ENCODE measurements at places on chromosomes 5 and 9.

GRCh38 chr5:20105915-20106314 is 117.9 kb upstream of the CDH18 start:
- DNase-seq = no peak

DNA sequence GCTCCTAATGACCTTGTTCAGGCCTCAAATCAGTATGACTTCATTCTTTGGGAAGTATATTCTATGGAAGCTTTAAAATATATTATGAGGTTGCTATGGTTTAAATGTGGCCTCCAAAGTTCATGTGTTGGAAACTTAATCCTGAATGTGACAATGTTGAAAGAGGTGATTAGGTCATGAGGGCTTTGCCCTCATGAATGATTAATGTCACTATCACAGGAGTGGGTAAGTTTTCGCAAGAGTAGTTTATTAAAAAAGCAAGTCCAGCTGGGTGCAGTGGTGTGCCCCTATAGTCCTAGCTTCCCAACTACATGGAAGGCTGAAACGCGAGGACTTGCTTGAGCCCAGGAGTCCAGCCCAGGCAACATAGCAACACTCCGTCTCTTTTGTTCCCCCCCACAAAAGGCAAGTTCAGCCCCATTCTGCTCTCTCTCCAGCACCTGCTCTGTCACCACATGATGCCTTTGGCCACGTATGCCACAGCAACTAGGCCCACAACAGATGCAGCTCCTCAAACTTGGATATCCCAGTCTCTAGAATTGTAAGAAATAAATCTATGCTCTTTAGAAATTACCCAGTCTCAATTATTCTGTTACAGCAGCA is 105.3 kb downstream of the SIL1 start:
- no peak for DNase-seq

DNA sequence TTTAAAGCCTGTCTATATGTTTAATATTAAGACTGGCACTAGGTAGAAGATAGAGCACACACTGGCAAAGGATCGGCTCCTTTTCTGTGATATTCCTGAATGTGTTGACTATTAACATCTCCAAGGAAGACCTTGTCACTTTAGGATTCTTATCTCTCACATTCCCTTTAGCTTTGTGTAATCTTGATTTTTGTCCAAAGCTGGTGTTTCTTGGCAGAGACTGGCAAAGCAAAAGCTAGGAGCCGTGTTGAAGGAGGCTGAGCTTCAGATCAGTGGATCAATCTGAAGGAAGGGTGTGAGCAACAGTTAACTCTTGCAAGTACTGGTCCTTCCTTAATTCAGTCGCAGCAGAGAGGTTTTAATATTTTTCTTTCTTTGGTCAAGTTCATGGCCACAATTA is 830.4 kb upstream of the ZNF608 start:
- DNase-seq = no peak

DNA sequence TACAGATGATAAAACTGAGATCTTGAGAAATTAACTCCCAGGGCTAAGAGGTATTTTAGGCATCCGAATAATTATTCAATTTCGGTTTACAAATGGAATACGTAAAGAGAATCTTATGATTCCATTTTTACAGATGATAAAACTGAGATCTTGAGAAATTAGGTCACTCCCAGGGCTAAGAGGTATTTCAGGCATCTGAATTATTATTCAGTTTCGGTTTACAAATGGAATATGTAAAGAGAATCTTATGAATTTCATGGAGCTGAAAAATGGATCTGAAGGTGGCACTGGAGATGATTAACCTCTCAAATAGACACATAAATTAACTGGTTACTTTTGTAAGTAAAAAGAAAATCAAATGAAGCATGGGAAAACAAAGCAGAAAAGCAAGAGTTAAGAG is 44.2 kb downstream of the FGF1 start:
- no peak for DNase-seq

GRCh38 chr9:23232831-23233230 is 593.2 kb downstream of the ELAVL2 start:
- no peak for DNase-seq

DNA sequence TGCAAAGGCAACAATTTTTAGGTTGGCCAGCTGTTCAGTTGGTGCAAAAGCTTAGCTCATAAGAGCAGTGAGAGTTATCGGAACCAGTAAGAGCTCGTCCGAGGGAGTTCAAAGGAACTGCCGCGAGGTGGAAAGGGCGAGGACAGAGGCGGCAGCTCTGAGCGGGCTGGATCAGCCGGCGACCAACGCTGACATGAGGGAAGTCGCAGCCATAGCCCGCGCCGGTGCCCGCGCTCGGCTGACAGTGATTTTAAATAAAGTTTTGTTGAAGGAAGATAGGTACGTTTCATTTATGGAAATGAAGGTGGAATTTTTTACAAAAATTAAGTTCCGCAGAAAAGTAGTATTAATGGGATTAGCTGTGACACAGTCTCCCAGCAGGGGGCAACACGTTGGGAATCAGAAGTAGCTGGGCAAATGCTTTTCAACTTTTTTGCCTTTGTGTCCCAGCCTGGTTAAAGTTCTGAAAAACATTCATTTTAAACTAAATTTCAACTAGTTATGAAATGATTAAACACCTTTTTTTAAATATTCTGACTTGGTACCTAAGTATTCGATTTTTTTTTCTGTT is 43.2 kb downstream of the FBXO4 start:
- no peak for DNase-seq

DNA sequence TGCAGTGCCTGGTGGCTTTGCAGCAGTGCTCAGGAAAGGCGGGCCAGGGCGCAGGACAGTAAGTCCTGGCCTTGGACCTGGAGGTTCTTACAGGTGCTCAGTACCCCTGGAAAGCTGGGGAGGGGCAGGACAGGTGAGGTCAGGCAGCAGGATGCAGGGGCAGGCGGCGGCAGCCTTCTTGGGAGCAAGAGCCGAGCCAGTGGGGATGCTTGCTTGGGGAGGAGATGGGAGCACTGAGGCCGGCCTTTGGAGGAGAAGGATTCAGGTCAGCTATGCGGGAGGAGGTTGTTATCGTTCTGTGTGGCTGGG is 98.0 kb downstream of the COL5A1 start:
- DNase-seq = no peak

DNA sequence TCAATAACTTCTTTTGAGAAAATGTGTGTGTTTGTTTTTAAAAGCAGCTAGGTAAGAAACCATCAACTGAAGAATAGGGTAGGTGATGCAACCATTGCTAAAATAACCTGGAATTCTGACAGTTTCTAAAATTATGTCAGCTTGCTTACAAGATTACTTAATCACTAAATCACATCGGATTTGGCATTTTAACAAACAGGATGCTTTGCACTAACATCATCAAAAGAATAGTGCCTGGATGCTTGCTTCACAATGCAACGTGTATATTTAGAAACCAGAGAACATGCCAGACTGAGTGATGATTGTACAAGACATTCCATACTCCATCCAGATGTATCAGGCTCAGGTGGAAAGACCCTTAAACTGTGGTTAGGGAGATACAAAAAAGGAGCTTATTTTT is 43.9 kb downstream of the PAM start:
- no peak for DNase-seq

DNA sequence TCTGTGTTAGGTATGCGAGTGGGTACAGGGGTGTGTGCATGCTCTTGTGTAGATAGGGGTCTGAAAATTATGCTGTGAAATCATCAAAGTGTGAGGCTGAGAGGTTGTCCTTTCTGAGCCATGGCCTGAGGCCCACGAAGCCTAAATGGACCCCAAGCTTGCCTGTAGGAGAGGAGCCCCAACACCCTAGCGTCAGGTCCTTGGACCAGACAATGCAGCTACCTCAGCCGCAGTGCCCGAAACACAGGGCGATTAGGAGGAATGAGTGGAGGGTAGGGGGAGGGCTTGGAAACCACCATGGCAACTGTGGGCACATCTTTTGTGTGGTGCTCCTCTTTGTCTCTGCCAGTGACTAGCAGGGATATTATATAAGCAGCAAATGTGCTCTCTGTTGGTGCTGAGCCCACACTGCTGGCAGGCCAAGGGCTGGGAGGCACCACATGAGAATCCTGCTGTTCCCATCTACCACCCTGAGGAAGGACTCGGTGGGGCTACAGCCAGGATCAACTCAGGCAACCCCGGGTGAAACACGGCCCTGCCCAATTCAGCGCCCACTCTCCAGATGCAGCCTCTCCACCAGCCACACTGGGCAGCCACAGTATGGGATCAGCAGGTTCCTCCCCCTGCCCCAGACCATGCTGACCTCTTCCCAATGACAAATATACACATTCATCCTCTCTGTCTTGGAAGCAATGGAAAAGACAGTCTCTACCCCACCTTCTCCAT is 84.6 kb upstream of the FSTL4 start:
- no peak for DNase-seq

DNA sequence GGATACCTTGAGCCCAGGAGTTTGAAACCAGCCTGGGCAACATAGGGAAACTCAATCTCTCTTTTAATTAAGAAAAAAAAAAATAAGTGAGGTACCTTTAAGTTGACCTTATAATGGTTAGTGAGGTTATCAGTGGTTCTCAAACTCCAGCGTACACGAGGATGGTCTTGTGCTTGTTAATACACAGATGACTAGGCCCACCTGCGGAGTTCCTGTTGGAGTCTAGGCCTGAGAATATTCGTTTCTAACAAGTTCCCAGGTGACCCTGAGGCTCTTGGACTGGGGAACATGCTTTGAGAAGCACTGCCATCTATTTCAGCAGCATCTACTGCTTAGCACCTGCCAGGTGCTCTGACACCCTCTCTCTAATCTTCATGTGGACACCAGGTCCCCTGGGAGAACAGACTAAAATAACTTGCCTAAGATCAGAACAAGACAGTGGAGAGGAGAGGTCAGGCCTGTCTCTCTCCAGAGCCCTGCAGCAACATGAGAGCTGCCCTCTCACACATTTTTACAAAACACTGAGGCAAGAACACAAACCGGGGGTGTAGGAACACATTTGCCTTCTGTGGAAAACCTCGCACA is 24.6 kb downstream of the TLE1 start:
- peak; percentile 60 for DNase-seq

GRCh38 chr5:172170251-172170701 is 17.7 kb downstream of the STK10 start:
- DNase-seq = no peak

- DNase-seq = no peak
These were observed 458.2 kb downstream of the TMEM232 start for GRCh38 chr5:110268283-110268682.

DNA sequence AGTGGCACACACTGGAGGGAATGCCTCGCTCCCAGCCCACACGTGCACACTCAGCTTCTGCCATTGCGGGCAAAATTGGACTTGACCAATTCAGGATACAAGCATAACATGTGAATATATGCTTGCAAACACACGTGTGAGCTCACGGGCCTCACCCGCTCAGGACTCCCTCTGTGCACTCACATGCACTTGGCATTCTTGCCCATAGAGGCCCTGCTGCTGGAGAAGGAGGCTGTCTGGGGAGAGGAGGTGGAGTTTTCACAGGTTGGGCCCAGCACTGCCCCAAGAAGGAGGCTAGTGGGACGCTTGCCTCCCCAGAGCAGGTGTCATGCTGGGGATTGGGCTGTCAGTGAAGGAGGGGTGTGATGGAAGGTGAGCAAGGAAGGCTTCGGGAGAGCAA is 1.7 kb downstream of the MYMK start:
- no peak for DNase-seq

DNA sequence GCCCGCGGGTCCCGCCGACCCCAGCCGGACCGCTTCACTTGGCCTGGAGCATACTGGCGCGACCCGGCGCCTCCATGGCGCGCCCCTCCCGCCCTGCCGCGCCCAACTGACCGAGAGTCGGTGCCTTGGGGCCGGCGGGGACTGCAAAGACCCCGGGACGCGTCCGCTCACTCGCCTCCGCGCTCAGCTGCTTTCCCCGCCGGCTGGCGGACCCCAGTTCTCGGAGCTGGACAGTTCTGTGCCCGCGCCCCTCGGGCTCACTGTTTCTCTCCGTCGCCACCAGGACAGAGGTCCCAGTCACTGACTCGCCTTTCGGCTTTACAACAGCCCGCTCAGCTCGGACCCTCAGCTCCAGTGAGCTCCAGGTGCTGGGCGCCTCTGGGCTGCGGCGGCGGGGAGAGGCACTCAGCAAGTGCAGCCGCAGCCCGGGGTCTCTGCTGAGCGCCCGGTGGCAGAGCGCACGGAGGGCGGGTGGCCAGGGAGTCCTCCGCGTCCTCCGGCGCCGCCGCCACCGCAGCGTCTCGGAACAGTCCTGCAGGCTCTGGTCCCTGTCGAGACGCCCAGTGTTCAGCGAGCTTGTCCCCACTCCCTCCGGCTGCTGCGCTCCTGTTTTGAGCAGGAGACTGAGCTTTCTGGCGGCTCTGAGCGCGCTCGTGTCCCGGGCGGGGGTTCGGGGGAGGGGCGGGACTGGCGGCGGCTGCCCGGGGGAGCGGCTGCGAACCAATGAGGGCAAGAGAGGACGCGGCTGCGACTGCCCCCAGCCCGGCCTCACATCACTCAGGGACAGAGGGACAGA is at the start of gene SMIM32:
Gene SMIM32 (minus strand): TSS at position 637 of the 796 bp plus-strand sequence. CDS start 638 bp downstream, outside the sequence.
- DNase-seq = peak; percentile 31

DNA sequence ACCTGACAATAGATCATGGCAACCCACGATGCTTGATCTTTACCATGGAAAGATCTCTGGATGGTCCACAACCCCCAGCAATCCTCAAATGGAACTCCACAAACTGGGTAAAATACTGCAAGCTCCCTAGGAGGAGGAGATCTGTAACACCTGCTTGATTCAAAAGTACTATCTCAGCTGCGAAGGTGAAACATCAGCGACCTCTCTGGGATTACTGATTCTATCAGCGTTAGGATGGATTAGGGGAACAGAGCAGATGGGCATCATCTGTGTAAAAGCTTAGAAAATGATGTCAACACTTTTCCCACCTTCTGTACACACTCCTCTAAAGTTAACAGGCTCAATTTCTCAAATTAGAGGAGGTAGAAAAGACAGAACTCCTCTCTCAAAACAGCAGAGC is 31.5 kb upstream of the TRPC7 start:
- no peak for DNase-seq

GRCh38 chr9:98254228-98255060 is 1.0 kb downstream of the TBC1D2 start:
- DNase-seq = no peak

GRCh38 chr5:83889971-83890745 is 169.5 kb upstream of the HAPLN1 start:
- no peak for DNase-seq

DNA sequence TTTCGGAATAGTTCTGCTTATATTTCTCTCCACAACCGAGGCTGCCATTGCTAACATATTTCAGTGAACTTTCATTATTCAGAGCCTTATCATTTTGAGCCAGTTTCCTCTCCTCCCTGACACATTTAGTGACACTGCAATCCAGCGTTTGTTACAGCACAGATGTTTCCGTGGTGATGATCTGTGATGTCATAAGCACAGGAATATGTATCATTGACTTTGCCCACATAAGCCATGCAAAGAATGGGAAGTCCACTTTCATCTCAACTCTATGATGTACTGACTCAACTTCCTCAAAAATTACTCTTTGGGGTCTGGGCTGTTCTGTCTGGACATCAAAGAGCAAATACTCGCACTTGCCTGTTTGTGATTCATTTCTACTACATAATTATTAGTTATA is 291.8 kb downstream of the EBF1 start:
- no peak for DNase-seq

- no peak for DNase-seq
These were observed 147.5 kb downstream of the NXNL2 start for GRCh38 chr9:88682431-88682831.

- DNase-seq = peak; percentile 33
These were observed 1249.0 kb upstream of the CDH18 start for GRCh38 chr5:21236971-21237427.

GRCh38 chr5:35309365-35310130 is 79.3 kb upstream of the PRLR start:
- DNase-seq = no peak
